ENCODE measurements at places on chromosomes 13 and 19.

DNA sequence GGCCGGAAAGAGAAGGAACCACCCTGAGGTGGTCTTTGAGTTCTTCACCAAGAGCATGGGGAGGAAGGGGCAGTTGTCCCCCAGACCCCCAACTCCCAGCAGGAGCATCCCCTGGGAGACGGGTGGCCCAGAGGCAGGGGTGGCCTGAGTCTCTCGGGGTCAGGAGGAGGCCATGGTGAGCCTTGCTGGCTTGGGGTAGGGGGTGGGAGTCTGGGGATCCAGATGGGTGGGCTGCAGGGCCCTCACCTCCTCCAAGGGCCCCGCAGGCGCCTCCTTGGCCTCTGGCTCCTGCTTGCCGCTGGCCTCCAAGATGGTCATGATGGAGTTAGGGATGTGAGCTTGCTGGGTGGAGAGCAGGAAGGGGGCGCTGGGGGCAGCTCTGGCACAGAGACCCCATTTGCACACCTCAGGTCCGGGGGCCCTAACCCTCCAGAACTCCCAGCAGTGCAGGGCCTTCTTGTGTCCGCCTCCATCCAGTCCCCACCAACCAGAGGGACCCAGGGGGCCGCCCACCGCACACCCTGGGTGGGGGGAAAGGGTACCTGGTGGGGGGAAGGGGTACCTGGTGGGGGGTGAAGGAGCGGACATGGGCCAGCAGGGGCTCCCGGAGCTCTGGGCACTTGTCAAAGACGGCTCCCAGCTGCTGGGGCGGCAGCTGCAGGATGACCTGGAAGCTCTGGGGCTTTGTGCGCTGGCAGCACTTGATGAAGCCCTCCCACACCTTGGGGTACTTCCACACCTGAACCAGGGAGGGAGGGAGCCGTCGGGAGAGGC lies 1.3 kb upstream of the RSPH6A start:
- no peak for DNase-seq
- peak overlapping the region; percentile 23 for H3K4me3 ChIP-seq
- H3K36me3 ChIP-seq = peaks cover 9% of the 10 kb centered on the region

DNA sequence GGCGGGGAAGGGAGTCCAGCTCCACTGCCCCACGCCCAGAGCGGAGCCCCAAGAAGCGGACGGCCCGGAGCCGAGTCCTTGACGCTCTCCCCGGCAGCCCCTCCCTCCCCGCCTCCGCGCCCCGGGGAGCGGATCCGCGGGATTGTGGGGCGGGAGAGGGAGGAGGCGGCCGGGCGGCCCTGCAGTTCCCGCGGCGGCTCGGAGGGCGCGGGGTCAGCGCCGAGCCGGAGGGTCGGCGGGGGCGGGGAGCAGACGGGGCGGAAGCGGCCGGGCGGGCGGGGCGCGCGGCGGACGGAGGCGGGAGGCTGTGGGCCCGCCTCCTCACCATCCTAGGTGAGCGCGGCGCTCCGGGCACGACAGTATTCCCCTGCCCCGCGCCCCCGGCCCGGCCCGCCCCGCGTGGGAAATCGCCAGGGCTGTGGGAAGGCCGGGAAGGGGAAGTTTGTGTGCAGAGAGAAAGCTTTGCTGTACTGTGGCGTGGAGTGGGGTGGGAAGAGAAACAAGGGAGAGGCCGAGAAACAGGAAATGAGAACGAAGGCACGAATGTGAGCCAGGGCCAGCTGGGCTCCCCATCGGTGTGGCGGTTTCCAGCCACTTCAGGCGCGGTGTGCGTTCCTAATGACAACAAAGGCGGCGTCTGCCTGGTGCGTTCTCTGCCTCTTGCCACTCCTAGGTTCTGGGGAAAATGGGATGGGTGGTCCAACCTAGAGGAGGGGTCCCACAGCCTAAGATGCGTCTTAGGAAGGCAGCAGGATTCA lies 1.3 kb upstream of the KLF12 start:
- H3K4me3 ChIP-seq = peak overlapping the region; percentile 74
- peaks cover 15% of the 10 kb centered on the region for H3K4me1 ChIP-seq
- no peaks in the 10 kb centered on the region for H3K36me3 ChIP-seq

GRCh38 chr13:47426126-47426849 lies 529.4 kb upstream of the HTR2A start:
- H3K27me3 ChIP-seq = no peaks in the 10 kb centered on the region
- H3K4me3 ChIP-seq = no peak overlapping the region
- no peaks in the 10 kb centered on the region for H3K4me1 ChIP-seq
- H3K27ac ChIP-seq = no peak overlapping the region

DNA sequence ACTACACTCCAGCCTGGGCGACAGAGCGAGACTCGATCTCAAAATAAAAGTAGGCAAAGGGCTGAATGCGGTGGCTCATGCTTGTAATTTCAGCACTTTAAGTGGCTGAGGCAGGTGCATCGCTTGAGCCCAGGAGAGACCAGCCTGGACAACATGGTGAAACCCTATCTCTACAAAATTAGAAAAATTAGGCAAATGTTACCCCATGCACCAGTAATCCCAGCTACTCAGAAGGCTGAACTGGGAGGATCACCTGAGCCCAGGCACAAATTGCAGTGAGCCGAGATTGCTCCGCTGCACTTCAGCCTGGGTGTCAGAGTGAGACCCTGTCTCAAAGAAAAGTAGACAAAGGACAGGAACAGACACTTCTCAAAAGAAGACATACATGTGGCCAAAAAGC lies 9.9 kb upstream of the LGALS13 start:
- no peak overlapping the region for H3K27ac ChIP-seq
- H3K27me3 ChIP-seq = no peaks in the 10 kb centered on the region
- no peak for DNase-seq
- H3K4me3 ChIP-seq = no peak overlapping the region
- no peaks in the 10 kb centered on the region for H3K36me3 ChIP-seq

GRCh38 chr13:46964789-46965527 lies 68.1 kb upstream of the HTR2A start:
- H3K4me3 ChIP-seq = no peak overlapping the region
- DNase-seq = no peak
- no peaks in the 10 kb centered on the region for H3K4me1 ChIP-seq
- no peak overlapping the region for H3K27ac ChIP-seq
- no peaks in the 10 kb centered on the region for H3K36me3 ChIP-seq

- no peak overlapping the region for H3K27ac ChIP-seq
- H3K4me1 ChIP-seq = peaks cover 15% of the 10 kb centered on the region
- no peak for DNase-seq
- no peak overlapping the region for H3K4me3 ChIP-seq
- peaks cover 2% of the 10 kb centered on the region for H3K36me3 ChIP-seq
These were observed 74.2 kb downstream of the ATP11A start for GRCh38 chr13:112764028-112764427.

DNA sequence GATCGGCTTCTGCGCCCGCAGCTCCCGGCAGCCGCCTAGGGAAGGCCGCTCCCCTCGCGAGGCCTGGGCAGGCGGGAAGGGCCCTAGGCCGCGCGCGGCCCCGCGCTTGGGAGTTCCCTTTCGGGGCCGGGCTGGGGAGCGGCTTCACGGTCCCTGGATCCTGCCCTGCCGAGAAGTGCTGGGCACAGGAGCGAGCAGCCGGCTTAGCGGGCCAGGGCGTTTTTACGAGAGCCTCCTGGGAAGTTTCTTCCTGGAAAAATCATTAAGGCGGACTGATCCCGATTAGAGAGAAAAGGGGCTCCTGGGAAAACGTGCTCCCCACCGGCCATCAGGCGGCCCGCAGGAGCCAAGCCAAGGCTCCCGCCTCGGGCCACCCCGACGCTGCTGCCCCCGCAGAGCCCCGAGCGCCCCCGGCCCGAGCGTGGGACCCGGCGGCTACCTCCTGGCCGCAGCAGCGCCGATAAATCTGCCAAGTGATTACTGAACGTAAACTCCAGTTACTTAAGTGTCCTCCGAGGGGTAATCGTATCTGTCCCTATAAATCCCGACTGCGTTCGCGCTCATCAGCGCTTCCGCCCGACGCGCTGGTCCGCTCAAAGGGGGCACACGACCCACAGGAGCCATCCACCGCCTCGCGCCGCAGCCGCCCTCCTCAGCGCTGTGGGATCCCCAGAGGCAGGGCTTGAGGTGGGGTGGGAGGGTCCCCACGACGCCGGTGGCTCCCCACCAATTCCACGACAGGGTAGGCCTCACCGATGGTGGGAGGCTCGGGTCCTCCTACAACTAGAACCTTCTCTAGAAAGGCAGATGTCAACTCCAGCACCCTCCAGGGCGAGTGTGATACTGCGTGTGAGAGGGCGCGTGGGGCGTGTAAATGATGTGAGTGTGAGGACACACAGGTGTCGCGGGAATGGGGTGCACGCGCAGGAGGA lies 2.8 kb downstream of the ZIC5 start:
- no peaks in the 10 kb centered on the region for H3K4me1 ChIP-seq
- H3K36me3 ChIP-seq = no peaks in the 10 kb centered on the region
- no peak overlapping the region for H3K27ac ChIP-seq
- no peak for DNase-seq

GRCh38 chr19:48568345-48568886 lies 16.4 kb downstream of the SULT2B1 start:
- no peak overlapping the region for H3K4me3 ChIP-seq
- H3K4me1 ChIP-seq = peaks cover 2% of the 10 kb centered on the region
- peak; percentile 83 for DNase-seq

GRCh38 chr13:75318138-75318833 lies 163.7 kb downstream of the TBC1D4 start:
- H3K36me3 ChIP-seq = peaks cover 9% of the 10 kb centered on the region
- no peak overlapping the region for H3K4me3 ChIP-seq
- H3K4me1 ChIP-seq = peaks cover 36% of the 10 kb centered on the region
- peak overlapping the region; percentile 50 for H3K27ac ChIP-seq

- H3K4me3 ChIP-seq = peak overlapping the region; percentile 77
- H3K27ac ChIP-seq = peak overlapping the region; percentile 65
- peak; percentile 30 for DNase-seq
- no peaks in the 10 kb centered on the region for H3K36me3 ChIP-seq
- peaks cover 16% of the 10 kb centered on the region for H3K4me1 ChIP-seq
These were observed 1.1 kb downstream of the WTIP start for GRCh38 chr19:34482380-34483250.

- no peak overlapping the region for H3K4me3 ChIP-seq
- DNase-seq = no peak
- H3K27me3 ChIP-seq = no peaks in the 10 kb centered on the region
- H3K36me3 ChIP-seq = no peaks in the 10 kb centered on the region
- no peak overlapping the region for H3K27ac ChIP-seq
- H3K4me1 ChIP-seq = no peaks in the 10 kb centered on the region
These were observed 130.7 kb downstream of the CDK8 start for GRCh38 chr13:26384587-26384986.

GRCh38 chr19:17641181-17641580 lies 47.0 kb downstream of the UNC13A start:
- no peak overlapping the region for H3K4me3 ChIP-seq
- no peak overlapping the region for H3K27ac ChIP-seq
- no peaks in the 10 kb centered on the region for H3K27me3 ChIP-seq
- no peak for DNase-seq

DNA sequence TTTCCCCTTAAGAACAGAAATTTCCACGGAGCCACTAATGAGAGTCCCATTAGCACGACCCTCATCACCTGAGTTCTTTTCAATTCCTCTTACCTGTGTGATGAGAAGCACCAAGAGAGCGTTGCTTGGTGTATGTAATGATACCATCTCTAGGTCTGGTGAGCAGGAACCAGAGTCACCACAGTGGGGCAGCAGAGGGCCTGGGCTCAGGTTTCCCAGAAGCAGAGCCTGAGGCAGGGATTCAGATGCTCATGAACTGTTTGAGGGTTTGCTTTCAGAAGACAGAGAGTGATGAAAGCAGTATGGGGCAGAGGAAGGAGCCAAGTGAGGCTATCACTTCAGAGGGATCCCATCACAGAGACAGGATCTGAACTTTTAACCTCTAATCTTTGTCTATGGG lies 3.1 kb upstream of the PTPRH start:
- no peak overlapping the region for H3K27ac ChIP-seq
- DNase-seq = peak; percentile 26
- H3K4me3 ChIP-seq = no peak overlapping the region
- H3K4me1 ChIP-seq = peaks cover 23% of the 10 kb centered on the region
- H3K36me3 ChIP-seq = no peaks in the 10 kb centered on the region

GRCh38 chr13:97111756-97112155 lies 110.4 kb upstream of the MBNL2 start:
- H3K27ac ChIP-seq = no peak overlapping the region
- DNase-seq = peak; percentile 62

DNA sequence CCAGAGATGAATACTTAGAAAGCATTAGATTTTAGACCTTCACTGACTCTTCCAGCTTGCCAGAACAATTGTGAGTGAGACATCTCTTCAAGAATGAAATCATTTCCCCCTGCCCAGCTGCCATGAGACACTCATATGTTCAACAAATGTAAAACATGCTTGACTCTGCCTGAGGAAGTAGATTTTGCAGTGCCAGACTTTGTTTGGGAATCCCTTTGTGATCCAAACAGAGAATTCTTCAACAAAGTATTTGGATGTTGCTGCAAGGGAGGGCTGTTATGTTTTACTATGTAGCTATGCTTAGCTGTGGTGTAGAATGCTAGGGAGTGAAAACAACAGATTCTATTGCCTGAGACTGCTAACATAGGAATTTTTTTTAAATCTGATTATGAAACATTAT lies 416.4 kb downstream of the DCT start:
- no peak overlapping the region for H3K4me3 ChIP-seq
- DNase-seq = no peak
- H3K36me3 ChIP-seq = no peaks in the 10 kb centered on the region
- H3K4me1 ChIP-seq = no peaks in the 10 kb centered on the region
- H3K27ac ChIP-seq = no peak overlapping the region

- no peaks in the 10 kb centered on the region for H3K27me3 ChIP-seq
- DNase-seq = peak; percentile 59
- H3K4me3 ChIP-seq = peak overlapping the region; percentile 84
- H3K27ac ChIP-seq = peak overlapping the region; percentile 71
- peaks cover 38% of the 10 kb centered on the region for H3K4me1 ChIP-seq
These were observed 1.7 kb downstream of the STK24 start for GRCh38 chr13:98575009-98575903.

- H3K4me3 ChIP-seq = no peak overlapping the region
- peaks cover 14% of the 10 kb centered on the region for H3K4me1 ChIP-seq
- H3K36me3 ChIP-seq = no peaks in the 10 kb centered on the region
- DNase-seq = no peak
- no peak overlapping the region for H3K27ac ChIP-seq
These were observed 1.3 kb upstream of the B3GLCT start for GRCh38 chr13:31198519-31198918.

GRCh38 chr19:30178721-30179402 lies 193.3 kb upstream of the ZNF536 start:
- no peaks in the 10 kb centered on the region for H3K27me3 ChIP-seq
- no peak overlapping the region for H3K4me3 ChIP-seq
- no peak for DNase-seq
- H3K27ac ChIP-seq = no peak overlapping the region
- H3K36me3 ChIP-seq = no peaks in the 10 kb centered on the region
